Common myeloid progenitor, CD34-positive (primary cell): ENCODE measurements at places on chromosomes 7 and 10.

DNA sequence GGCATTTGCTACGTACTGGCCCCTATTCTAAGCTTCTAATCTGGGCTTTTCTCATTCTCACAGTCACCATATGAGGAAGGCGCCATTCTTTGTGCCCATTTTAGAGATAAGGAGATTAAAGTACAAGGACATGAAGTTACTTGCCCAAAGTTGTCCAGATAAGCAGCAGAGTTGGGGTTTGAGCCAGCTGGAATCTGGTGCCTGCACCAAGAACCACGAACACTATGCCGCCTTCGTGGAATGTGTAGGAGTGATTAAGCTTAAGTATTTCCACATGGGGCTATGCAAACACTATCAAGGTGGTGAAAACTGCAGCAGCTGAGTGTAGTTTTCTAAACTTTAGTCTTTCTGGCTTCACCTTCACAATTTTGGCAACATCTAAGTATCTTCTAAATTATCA lies 342.7 kb upstream of the ETV1 start:
- DNase-seq: no peak

- DNase-seq: no peak
Observed at GRCh38 chr7:158283016-158283974, 304.3 kb downstream of the PTPRN2 start.

DNA sequence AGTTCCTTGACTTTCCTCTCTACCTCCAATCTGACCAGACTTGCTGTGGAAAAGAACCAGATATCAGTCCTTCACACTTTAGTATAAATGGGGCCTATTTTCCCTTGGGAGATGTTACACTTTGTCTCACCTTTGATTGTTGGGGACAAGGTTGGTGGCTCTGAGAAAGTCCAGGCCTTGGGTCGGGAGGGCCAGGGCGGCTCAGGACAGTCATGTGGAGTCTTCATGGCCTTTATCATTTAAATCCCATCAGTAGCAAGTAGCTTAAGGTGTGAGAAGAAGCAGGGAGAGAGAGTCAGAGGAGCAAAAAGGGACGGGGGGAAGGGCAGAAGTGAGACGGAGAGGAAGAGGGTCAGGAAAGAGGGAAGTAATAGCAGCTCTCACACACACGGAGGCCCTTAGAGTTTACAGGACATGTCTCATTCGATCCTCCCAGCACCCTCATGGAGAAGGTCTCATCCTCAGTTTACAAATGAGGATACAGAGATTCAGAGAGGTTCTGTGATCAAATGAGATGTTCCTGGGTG lies 40.5 kb downstream of the TBATA start:
- DNase-seq: no peak

DNA sequence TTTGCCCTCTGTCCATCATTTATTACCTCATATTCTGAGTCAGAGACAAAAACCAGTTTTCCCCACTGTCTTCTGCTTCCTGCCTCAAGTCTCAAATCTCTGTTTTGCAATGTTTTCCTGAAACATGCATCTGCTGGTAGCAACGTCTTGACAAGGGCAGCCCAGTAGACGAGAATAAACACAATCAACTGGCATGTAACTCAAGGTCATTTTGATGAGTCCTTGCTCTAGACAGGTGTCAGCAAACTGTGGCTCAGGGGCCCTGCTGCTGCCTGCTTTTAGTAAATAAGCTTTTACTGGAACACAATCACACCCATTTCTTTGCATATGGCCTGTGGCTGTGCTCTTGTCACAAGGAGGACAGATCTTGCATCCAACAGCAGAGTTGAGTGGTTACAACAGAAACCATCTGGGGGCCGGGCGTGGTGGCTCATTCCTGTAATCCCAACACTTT lies 59.8 kb downstream of the ITIH5 start:
- DNase-seq: no peak

DNA sequence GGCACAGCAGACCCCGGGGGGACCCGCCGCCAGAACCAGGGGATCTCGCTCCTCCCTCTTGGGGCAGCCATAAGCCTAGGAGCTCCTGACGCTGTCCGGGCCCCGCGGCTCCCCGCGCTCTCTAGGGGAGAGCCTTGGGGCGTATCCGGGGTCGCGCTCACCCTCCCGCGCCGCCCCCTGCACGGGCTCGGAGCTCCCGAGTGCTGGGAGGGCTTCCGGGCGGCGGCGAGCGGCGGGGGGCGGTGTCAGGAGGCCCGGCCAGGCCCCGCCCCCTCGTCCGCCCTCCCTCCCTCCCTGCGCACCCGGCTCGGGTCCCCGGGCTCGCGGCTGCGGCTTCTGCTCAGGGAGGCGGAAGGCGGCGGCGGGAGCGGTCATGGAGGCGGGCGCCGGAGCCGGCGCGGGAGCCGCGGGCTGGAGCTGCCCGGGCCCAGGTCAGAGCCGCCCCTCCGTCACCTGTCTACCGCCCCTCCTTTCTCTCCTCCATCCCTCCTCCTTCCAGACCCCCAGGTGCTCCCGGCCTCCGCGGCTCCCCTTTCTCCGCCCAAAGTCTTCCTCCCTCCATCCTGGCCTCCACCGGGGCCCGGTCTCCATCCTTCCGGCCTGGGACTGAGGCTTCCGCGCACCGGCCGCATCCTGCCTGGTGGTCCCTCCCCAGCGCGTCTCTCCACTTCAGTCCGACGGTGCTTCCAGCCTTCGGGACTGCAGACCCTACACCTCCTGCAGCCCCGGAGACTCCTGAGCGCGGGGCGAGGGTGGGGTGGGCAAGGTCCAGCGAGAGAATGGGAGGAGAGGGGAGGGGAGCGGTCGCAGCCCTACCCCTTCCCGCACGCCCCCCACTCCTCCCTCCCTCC lies at the start of gene CCDC136:
CCDC136 (plus strand) TSS at position 848 of the 851 bp plus-strand sequence. CDS start 444 bp downstream, outside the sequence.
- peak; percentile 62 for DNase-seq

DNA sequence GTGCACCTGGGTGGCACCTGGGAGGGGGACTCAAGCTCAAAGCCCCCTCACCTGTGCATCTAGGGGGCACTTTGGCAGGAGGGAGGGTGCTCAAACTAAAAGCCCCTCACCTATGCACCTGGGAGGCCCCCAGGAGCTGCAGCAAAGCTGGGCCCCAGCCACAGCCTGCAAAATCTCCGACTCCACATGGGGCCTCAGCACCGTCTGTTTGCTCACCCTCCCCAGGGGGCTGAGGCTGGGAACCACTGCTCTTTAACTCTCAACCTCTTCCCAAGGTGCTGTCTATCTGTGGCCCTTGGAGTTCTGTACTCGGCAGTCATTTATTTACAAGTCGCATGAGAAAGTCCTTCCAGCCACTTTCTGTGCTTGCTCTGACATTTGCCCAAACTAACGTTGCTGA lies 458.4 kb downstream of the DNAJB6 start:
- no peak for DNase-seq

GRCh38 chr7:100563809-100564400 lies 9.8 kb downstream of the SAP25 start:
- DNase-seq: peak; percentile 89

- no peak for DNase-seq
Observed at GRCh38 chr10:11866199-11866925, 43.2 kb downstream of the PROSER2 start.

GRCh38 chr10:131018886-131019500 lies 292.5 kb downstream of the TCERG1L start:
- DNase-seq: no peak

GRCh38 chr7:157900556-157900955 lies 563.8 kb downstream of the DNAJB6 start:
- DNase-seq: no peak

DNA sequence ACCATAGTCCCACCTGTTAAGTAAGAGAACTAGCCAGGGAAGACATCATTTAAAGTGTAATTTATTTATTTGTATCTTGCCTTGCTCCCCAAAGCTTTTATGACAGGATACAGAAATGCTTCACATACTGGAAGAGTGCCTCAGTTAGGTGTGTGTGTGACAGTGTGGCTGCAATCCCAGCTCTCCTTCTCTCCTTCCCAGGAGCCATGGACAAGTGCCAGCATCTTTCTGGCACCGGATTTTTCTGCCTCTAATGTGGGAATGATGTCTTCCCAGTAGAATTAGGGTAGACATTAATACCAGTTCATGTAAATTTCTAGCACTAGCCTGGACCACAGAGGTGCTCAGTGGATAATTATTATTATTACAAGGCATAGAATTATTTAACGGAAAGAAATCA lies 30.3 kb upstream of the ATXN7L1 start:
- no peak for DNase-seq

DNA sequence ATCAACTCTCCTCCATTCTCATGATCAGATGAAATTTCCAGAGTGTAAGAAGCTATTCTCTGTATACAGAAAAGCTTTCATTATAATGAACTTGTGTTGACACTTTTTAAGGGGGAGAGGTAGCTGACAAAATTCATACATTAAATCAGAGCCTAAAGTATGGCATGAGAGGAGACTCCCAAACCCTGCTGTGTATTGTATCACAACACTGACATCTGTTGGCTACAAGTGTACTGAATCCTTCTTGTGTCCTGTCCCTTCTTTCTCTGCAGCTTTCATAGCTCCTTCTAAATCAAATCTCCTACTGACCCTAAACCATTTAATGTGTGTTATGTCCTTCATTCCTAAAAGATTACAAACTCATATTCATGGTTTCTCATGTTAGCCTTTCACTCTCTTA lies 70.9 kb downstream of the GCC1 start:
- DNase-seq: peak; percentile 63

DNA sequence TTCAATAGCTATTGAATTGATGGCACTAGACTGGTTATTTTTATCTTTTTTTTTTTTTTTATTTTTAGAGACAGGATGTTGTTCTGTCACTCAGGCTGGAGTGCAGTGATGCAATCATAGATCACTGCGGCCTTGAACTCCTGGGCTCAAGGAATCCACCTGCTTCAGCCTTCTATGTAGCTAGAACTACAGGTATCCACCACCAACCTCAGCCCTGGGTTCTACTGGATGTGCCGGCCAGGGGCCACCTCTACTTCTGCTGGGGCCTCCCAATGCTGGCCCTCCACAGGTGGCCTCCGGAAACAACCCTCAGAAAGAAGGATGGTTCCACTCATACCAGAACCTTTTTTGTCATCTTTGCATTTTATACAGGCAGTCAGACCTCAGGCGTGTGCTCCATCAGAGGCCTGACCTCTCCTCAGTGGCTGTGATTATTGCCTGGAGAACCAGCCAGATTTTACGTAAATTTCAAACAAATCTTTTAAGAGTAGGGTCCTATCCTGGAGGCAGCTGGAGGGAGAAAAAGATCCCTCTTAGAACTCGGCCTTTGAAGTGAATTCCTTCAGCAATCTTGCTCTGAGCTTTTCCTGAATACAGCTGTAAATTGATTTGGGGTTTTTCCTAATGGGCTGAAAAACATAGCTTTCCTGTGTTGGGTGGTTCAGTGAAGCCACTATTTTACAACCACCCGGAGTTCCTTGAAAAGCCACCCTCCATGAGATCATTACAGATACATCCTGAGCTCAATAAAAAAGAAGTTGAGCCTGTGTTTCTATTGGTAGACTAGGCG lies 110.0 kb downstream of the SPAG6 start:
- DNase-seq: no peak

GRCh38 chr10:110634527-110635209 lies 9.5 kb upstream of the RBM20 start:
- DNase-seq: no peak

DNA sequence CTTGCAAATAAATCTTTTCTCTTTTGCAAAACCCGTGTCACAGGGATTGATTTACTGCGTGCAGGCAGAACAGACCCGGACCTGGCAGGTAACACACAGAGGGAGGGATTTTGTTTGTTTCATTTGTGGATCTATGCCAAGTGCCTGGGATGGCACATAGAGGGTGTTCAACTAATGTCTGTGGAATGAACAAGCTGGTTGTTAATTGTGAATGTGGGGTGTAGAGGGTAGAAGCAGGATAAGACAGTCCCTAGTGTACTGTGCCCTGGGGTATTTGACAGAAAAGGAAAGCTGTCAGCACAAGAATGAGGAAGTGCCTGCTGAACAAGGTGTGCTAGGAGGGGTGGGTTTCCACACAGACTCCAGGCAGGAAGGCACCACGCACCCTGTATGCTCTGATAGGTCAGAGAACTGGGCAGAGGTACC lies 331.8 kb downstream of the CALN1 start:
- peak; percentile 46 for DNase-seq

GRCh38 chr10:106708506-106708905 lies 456.0 kb downstream of the SORCS1 start:
- DNase-seq: no peak

GRCh38 chr7:134368851-134369544 lies 52.3 kb upstream of the SLC35B4 start:
- DNase-seq: no peak

DNA sequence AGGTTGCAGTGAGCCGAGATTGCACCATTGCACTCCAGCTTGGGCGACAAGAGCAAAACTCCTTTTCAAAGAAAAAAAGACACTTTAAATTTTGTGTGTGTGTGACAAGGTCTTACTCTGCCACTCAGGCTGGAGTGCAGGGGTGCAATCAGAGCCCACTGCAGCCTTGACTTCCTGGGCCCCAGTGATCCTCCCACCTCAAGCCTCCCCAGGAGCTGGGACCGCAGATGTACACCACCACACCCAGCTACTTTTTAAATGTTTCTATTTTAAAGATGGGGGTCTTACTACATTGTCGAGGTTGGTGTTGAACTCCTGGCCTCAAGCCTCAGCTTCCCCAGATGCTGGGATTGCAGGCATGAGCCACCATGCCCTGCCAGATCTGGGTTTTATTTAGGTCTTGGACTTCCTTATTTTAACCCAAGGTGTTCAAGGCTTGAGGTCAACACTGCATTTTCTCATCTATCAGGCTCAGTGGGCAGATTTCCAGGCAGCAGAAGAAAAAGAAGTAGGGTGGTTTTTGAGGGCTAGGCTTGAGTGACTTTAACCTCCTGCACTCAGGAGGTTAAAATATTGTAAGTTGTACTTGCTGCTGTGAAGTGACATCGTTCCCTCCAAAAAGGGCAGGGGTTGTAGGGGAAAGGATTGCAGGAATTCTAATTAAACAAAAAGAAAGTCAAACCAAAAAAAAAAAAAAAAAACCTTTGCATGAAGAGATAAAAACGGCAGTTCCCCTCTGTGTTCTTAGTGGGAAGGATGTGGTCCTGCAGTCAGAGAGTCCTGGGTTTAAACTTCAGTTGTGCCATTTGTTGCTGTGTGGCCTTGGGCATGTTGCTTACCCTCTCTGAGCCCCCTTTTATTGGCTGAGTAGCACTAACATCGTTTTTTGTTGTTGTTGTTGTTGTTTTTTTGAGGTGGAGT lies 71.5 kb downstream of the CARD11 start:
- DNase-seq: peak; percentile 82

- DNase-seq: no peak
Observed at GRCh38 chr7:40793132-40793531, 658.3 kb downstream of the SUGCT start.

- no peak for DNase-seq
Observed at GRCh38 chr10:118505363-118505762, 90.1 kb downstream of the PRLHR start.

DNA sequence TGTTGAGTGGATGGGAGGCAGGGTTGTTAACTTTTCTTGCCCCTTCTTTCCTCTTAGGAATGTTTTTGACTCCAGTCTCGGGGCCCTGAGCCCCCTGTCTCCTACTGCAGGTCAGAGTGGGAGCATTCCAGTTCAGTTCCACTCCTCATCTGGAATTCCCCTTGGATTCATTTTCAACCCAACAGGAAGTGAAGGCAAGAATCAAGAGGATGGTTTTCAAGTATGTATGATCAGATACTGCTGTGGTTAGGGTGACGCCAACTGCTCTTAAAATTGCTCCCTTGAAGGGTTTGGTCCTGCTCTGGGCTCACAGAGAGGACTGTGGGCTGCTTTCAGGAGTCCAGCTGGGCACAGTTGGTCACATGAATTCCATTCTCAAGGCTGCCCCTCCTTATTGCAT lies 22.0 kb downstream of the VWA2 start:
- no peak for DNase-seq

GRCh38 chr7:26099236-26099635 lies 52.8 kb upstream of the NFE2L3 start:
- DNase-seq: no peak
